Stimulated activated CD8-positive, alpha-beta memory T cell treated with anti-CD3 and anti-CD28 coated beads, Interleukin-7, amount 100 ng/mL, for 1 hour (primary cell): ENCODE measurements at places on chromosomes 3 and 15.

GRCh38 chr15:72312605-72313447, 7.1 kb downstream of the CELF6 start:
- no peak for DNase-seq

GRCh38 chr15:60102748-60103147, 98.6 kb downstream of the FOXB1 start:
- DNase-seq: no peak

DNA sequence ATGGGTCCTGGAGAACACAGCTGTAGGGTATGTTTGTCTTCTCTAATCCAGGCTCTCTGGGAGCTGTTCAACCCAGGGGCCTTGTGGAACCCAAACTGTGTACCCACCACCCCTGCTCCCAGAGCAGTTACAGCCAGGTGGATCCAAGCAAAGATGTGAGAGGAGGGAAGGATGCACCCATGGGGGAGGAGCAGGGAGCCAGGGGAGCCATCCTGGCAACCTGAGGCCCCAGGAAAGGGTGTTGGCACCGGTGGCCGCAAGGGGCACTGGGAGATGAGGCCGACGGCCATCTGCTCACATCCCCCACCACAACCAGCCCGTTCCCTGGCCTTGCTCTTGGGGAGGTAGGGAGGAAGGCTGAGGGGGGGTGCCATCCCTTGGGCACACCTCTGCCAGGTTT, 43.2 kb downstream of the CMTM6 start:
- no peak for DNase-seq

- no peak for DNase-seq
These were observed 40.5 kb downstream of the KLF13 start for GRCh38 chr15:31367021-31367729.
